ENCODE measurements at places on chromosomes 1 and 21.

DNA sequence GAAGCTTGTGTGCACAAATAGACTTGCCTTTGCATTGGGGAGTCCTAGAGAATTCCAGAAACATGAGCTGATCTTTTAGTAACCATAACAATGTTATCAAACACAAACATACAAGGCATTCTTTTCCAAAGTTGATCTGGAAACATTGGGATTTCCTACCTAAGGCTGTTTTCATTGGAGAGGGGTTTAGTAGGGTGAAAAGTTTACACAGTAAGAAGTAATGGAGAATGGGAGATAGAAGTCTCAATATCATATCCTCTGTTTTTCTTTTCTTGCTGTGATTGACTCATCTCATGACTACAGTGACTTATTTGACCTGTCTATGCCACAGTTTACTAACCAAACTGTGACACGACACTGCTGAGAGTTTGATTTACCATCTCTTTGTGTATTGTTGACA is 65.6 kb upstream of the PLA2G4A start:
- no peak for DNase-seq

DNA sequence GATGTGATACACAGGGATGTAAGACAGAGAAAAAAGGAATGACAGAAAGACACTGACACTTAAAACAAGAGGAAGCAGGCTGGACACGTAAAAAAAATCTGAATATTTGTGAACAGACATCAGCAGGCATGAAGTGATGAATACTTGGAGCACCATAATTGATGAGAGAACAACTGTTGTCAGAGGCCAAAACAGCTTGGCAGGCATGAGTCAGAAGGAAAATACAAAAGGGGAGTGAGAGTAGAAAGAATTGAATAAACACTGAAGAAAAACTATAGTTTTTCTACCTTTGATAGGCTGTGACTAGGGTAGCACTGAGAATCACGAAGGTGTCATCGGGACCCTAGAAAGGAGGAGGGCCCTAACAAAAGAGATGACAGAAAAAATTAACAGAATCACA is 21.6 kb upstream of the GUCA2A start:
- no peak for DNase-seq

- no peak for DNase-seq
Observed at GRCh38 chr1:24507405-24507804, 4.8 kb downstream of the RCAN3 start.

DNA sequence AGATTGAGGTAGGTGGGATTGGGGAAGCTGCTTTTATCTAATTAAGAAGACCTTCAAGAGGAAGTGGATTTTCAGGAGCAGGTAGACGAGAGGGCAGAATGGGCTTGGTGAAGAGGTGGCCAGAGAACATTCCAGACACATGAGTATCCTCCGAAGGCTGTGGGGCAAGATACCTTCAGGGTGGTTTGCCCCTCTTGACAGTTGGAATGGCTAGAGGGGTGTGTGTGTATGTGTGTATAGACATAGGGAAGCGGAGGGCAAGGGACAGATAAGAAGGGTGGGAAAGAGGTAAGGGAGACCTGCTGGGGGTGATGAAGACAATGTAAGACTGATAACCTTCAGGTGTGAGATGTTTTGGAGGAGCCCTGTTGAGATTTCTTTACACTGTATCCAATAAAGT is 46.8 kb upstream of the TSPAN2 start:
- DNase-seq: no peak

GRCh38 chr1:16677552-16678431 is 11.0 kb upstream of the RNU1-3 start:
- peak; percentile 20 for DNase-seq

- no peak for DNase-seq
Observed at GRCh38 chr21:46585191-46585953, 19.5 kb downstream of the S100B start.

DNA sequence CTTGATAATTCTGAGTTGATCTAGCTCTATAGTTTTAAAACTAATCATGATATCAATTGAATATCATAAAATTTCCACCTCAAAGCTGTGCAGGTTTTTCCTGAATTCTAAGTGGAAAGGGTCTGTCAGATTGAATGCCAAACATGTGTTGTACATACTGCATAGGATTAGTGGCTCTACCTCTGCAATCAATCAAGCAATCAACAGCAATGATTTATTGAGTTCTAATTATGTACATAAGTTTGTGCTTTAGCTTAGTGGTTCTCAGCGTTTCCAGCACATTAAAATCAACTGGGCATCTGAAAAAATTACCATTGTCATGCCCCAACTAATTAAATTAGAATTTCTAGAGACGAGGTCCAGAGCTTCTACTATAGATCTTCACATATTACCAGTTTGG is 251.5 kb downstream of the BACH1 start:
- DNase-seq: no peak

DNA sequence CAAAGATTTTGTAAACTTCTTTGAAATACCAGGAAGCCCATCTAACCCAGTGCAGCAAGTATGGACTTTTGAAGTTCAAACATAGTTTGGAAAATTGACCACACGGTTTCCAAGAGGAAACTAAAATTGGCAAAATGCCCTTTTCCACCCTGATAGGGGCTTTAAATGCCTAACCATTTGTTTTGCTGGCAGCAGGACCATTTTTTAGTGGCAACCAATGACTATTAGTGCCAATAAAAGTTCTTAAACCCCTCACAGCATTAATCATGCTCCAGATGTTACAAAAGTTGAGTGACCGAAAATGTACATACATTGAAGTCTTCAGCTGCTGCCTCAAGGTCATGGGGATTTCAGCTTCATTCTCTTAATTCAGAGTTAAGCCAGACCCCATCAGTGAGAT is 46.4 kb upstream of the ENAH start:
- DNase-seq: no peak
